ENCODE measurements at places on chromosomes 12 and 14.

GRCh38 chr12:4353785-4354208, 25.7 kb downstream of the FGF23 start:
- DNase-seq, result peak; percentile 44

DNA sequence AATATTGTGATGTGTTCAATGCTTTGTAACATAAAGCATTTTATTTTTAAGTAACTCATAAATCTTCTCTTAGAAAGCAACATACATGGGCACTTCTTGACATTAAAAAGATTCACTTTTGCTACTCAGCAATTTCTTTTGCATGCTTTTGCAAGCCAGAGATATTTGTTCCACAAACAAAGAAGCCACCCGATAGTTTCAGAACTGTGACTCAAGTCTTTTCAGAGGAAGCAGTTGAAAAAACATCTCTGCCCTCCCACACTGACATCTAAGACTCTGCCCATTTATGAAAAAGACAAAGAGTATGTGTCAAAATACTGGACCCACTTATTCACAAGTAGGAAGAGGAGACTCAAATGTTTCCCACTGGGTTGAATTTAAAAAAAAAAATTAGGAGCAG, 7.5 kb downstream of the APPL2 start:
- no peak for DNase-seq

DNA sequence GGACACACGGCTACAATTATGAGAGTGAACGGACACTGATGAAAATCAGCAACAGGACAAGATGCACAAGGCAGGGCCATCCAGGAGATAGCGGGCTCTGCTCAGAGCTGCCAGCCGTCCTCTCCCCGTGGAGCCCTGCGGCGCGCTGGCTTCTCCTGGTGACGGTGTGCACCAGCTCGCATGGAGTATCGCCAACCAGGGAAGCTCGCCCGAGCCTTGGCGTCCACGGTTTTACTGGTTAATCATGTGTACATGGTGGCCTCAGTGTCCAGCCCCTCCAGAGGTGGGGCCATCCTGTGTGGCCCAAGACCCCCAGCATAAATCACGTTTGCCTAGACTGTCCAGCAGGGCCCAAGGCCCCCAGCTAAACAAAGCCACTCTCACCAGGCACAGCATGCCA, 31.2 kb upstream of the DYNC1H1 start:
- DNase-seq, result no peak

- DNase-seq, result no peak
Measured at GRCh38 chr14:31965071-31965734, 111.9 kb upstream of the ARHGAP5 start.

DNA sequence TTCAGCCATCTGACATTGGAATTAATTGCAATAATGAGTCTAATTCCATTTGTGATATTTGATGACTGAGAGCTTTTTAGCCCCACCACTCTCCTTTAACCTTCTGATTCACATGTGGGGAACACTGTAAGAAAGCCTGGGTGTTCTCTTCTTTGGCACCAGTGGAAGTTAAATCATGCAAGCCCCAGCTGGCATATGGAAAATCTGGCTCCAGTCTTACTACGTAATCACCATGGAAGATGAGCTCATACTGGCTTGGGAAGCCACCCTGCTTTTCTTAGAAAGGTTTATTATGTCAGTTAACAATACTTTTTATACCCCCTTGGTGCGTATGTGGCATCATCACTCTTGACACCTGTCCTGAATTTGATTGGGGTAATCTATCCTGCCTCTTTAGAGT, 479.3 kb downstream of the SLC16A7 start:
- DNase-seq, result no peak

DNA sequence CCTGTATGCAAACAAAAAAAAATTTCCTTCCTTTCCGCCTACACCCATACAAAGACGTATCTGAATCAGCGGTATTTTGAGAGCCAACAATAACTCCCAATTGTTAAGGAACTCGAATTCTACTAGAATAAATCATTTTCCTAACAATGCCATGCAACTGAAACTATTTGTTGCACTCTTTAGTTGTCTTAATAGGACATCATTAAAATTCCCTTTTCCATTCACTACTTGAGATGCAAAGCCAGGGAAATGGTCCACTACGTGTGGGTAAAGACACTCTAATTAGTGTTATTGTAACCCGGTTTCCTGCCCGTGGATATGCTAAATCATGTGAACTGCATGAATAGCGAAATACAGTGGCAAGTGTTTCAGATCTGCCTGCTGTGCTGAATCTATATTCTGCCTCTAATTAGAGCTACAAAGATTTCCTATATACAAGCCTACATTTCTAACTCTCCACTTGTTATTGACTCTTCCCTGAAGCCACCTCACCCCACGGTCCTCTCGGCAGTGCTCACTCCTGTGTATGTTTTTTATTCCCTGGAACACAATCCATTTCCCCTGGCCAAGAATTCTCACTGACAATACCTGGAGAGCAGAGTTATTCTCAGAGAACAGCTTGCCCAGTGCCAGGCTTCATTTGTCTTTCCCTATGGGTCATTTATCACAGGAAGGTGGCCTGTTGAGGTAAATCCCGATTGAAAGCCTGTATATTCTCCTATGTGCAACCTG, 168.3 kb downstream of the PAWR start:
- DNase-seq, result no peak

GRCh38 chr12:123861392-123861791, 99.3 kb downstream of the DNAH10 start:
- DNase-seq, result no peak

DNA sequence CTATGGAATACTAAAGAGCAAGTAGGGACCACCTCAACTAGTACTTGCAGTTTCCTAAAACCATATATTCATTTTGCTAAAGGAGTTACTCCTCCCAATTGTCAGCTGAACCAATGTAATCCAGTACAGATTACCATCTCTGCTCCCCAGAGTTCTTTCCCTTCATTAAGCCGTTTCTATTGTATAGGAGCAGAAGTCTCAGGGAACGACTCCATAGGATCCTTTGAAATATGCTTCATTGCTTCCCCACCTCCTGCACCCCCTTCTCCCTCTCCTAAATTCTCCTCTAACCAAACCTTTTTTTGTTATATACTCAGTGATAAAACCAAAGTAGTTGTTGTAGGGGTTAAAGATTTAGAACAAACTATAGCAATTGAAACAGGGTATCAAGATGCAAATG, 30.7 kb upstream of the LALBA start:
- no peak for DNase-seq

GRCh38 chr12:14369311-14369710, 3.8 kb downstream of the ATF7IP start:
- no peak for DNase-seq

DNA sequence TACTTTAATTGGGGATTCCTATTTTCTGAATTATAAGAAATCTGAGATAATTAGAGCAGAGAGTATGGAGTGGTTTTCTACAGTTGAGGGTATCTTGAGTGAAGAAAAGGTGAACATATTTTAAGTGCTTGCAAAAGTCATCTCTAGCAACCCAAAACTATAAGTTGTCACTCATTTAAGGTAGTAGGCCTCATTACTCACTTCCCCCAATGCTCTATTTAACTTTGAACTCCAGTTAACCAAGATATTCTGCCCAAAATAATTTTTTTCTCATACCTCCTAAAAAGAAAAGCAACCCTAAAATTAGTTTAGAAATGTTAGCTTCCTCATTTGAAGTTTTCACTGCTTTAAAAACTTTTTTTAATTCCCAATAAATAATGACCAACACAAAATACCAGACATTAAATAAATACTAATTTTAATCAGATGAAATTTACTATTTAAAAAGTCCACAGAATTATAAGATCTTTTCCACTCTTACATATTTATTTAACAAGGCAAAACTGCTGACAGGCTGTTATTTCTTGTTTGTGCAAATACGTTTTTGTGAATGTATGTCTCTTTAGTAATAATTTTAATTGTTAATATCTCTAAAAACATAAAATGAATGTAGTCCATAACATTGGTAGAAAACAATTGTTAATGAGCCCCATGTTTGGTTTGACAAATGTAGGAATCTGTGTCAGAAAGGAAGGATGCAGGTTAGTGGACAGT, 47.8 kb downstream of the VRK1 start:
- DNase-seq, result no peak

DNA sequence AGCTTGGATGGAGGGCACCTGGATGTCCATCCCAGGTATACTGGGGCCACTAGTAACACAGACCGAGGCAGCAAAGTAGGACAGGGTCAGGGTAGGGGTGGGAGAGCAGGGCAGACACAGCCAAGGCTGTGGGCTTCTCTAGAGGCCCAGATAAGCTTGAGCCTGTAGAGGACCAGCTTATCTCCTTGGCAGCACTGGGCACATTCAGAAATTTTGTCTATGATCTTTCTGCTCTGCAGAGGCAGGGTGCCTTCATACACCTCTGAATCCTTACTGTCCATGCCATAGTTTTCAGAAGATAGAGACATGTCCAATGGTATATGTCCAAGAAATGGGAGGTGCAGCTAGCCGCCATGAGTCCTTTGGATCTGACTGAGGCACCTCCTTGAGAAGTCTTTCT, 26.4 kb upstream of the USP15 start:
- no peak for DNase-seq

DNA sequence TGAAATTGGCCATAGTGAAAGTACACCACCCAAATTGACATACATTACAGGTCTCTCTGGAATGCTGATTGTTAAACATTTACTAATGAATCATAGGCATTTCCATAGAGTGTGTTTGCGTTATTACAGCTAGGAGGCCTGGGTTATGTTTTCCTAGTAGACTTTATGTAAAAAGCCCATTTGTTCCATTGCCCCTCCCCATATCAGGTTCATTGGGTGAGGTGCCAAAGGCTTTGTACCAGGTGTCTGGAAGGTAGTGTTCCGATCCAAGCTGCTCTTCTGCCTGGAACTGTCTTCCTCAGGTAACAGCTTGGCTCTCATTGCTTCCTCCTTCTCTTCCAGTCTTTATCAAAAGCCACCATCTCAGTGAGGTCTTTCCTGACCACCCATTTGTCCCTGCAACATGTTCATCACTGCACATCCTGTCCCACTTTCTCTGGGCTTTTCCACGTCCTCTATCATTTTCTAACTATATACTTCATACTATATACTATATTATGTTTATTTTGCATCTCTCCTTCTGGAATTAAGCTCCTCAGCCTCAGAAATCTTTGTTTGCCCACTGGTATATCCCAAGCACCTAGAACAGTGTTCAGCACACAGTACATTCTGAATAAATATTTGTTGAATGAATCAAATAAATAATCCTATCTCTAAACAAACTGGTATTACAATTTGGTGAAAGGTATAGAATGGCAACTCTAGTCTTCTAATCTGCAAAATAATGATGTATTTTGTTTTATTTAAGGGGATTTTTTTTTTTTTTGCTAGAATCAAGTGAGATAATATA, 252.3 kb downstream of the KTN1 start:
- no peak for DNase-seq

DNA sequence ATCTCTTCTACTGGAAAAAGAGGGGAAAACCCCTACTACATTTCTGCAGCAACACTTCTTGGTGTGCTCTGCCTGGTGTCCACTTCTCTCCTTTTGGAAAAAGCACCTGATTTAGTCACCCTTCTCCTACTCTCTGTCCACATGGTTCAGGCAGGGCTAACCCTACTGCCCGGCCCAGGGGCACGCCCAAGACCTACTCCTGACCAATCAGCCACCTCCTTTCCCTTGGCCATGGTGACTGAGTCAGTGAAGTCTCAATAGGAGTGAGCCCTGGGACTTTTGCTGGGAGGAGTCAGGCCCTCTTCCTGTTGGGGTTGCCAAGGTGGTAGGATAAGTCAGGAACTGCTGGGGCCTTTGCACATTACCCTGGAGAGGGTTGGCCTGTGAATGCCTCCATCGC, 52.5 kb upstream of the MYL2 start:
- no peak for DNase-seq

DNA sequence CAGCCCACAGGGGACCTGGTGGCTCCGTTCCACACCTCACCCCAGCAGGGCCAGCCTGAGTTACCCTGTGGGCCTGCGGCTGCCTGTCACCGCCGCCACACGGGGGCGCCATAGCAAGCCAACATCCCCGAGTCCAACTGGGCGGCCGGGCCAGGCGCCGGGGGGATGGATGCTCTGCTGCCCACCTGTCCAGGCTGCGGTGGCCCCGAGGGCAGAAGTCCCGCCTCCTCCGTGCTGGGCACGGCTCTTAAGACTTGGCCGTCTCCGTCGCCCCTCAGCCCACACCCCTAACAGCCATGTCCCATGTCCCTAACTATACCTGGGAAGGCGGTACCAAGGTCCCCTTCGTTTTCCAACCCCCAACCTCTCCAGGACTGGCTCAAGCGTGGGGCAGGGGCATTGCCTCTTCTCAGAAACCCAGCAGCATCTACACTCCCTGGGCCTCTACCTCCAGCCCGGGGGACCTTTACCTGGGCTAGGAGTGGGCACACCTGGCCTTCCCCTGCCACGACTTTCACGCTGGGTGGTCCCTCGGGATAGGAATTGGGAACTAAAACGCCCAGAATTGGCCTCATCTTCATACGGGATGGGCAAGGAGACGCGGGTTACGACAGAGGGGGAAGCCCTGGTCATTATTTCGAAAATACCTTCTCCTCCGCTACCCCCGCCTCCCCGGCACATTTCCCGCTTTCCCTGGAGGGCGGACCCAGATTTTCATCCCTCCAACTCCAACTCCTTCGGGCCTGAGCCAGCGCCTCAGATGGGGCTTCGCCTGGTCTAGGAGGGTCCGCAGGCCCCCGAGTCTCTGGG, 1.1 kb upstream of the CYP46A1 start:
- DNase-seq, result peak; percentile 27

DNA sequence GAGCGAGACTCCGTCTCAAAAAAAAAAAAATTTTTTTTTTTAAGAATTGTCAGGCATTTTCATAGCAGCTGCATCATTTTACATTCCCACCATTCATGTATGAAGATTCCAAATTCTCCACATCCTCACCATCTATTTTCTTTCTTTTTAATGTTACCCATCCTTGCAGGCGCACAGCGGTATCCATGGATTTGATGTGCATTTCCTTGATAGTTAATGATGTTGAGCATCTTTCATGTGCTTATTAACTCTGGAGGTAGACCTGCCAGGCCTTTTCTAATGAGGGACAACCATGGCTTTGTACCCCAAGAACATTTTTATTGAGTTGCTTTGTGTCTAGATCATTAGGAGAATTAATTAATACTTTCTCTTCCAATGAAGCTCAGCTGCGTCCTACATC, 1.6 kb upstream of the RNF34 start:
- DNase-seq, result no peak

- no peak for DNase-seq
Measured at GRCh38 chr14:55968741-55969140, 149.5 kb upstream of the PELI2 start.

DNA sequence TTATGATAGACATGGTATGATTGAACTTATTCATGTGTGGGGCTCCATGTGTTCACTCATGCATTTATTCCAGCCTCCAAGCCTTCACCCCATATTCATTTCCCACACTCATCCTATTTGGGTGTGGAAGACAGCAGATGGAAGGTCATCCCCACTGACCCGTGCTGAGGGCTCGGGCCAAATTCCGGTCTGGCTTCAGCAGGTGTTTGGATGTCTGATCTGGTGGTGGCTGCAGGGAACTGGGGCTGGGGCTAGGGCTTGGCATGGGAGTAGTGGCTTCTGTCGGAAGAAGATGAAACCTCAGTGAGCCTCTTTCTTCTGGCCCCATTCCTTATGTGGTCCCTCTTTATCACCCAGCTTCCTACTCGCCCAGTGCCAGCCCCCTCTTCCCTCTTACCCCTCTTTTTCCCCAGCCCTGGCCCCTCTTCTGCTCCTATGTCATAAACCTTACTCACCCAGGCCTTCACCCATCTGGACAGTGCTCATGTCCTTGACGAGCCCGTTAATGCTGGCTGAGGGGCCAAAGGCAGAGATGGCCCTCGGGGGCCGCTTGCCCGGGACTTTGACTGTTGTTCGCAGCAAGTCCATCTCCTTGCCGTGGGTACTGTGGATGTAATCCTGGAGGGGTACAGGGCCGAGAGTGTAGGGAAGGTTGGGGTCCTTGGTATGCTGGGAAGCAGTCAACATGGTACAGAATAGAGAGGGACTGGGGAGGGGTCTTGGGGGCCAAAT, 8.0 kb downstream of the AGAP2 start:
- no peak for DNase-seq

Data from SW 1271 (cell line).